ENCODE measurements at places on chromosomes 5 and 9.
A peak's percentile ranks its signal among the peaks of the same experiment; 100 is the strongest.

DNA sequence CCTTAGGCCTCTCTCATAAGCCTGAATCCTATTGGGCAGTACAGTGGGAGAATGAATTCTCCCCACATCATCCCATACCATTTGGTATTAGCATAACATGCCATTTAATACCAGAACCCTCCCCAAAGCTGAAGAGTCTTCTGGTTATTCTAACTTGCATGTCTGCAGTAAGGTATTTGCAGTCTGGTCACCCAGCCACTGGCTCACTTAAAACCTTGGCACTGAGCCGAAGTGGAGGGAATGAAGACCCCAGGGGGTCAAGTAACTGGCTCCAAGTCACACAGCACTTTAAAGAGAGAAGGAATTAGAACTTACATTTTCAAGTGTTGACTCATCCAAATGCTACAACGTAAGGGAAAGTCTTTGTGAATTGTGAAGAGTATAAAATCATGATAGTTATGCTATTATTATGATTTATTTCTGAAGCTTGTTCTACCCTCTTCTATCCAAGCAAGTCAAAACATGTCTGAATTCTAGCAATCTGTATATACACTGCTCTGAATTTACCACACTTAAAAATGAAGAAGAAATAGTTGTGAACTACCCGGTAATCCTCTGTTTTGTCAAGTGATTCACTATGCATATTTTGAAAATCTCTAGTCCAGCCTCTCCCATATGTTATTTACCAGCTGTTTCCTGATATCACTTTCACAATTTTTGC is 28.5 kb downstream of the GLRA1 start:
- DNase-seq: peak; percentile 71

DNA sequence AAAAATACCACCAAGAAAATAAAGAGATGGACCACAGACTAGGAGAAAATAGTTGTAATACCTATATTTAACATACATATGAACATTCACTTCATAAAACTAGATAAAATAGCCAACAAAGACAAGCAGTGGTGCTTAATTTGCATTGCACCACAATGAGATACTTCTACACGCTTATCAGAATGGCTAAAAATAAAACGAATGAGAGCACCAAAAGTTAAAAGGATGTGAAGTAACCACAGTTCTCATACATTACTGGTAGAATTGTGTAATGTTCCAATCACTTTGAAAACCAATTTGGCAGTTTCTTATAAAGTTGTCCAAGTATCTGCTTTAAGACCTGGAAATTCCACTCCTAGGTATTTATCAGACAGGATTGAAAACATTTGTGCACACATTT is 198.9 kb upstream of the SGCD start:
- DNase-seq: no peak

GRCh38 chr9:112971415-112971814 is 40.6 kb downstream of the ZNF883 start:
- DNase-seq: peak; percentile 56

GRCh38 chr9:38129366-38129765 is 60.3 kb upstream of the SHB start:
- DNase-seq: no peak

GRCh38 chr5:38790891-38791290 is 54.9 kb upstream of the OSMR start:
- no peak for DNase-seq

DNA sequence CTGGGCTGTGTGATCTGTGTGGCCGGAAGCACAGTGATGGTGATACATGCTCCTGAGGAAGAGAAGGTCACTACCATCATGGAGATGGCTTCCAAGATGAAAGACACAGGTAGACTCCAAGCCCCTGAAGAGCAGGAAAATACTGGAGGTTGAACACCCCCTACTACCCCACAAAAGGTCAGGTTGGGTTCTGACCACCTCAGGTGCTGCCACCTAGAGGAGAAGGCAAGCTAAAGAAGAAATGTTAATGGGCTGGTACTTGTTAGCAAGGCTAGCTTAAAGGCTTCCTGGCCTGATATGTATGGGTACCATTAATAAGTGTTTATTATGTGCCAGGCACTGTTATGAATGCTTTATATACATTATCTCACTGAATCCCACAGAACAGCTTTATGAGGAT is 11.7 kb downstream of the NIPAL4 start:
- DNase-seq: peak; percentile 70

DNA sequence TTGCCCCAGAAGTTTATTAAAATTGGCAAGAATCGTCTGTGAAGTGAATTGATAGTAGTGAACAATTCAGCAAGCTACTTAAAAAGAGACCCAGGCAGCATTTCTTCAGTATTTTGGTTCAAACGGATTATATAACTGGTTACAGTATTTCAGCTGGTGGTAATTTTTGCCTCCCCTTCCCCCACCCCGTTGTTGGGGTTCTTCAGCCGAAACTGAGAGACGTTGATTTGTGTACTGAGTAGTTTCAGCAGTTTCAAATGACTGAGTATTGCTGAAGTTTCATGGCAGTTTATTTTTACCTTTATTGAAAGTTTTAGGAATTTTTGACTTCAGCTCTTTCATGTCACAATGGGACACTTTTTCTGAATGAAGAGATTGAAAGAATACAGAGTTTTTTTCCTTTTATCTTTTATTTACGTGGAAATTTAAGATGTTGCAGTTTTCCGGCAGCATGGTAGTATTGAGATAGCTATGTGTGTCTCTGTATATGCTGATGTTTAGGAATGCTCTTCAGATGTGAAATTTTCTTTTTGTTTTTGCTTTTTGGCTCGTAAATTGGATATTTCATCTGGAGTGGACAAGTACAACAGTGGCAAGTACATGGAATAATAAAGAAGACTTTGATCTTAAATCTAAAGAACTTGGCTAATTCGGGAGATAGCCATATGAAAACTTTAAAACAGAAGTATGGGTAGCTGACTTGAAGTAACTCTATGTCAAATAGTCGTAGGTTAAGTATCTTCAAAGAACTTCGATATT is 1.9 kb downstream of the GPBP1 start:
- no peak for DNase-seq

GRCh38 chr5:175230299-175230698 is 213.7 kb downstream of the DRD1 start:
- DNase-seq: no peak

GRCh38 chr9:101618698-101619097 is 23.9 kb upstream of the PPP3R2 start:
- DNase-seq: no peak

DNA sequence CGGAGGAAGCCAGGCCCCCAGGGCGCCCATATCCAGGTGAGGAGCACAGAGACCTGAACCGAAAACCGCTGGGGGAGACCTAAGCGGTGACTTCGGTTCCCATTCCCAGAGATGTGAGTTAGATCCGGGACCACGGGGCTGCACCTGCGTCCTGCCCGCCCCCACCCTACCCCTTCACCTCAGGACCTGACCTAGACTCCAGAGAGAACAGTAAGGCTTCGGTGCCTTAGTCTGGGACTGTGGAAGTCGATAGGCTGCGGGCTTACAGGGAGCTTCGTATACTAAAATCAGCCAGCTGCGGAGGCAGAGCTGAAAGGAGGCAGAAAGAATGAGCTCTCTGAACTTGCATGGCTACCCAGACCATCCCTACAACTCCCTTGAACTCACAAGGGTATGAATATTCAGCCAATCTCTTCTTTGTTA is 518 bp upstream of the FAM13B start:
- no peak for DNase-seq

- DNase-seq: no peak
These were observed 115.4 kb upstream of the SLC44A1 start for GRCh38 chr9:105128908-105129600.

DNA sequence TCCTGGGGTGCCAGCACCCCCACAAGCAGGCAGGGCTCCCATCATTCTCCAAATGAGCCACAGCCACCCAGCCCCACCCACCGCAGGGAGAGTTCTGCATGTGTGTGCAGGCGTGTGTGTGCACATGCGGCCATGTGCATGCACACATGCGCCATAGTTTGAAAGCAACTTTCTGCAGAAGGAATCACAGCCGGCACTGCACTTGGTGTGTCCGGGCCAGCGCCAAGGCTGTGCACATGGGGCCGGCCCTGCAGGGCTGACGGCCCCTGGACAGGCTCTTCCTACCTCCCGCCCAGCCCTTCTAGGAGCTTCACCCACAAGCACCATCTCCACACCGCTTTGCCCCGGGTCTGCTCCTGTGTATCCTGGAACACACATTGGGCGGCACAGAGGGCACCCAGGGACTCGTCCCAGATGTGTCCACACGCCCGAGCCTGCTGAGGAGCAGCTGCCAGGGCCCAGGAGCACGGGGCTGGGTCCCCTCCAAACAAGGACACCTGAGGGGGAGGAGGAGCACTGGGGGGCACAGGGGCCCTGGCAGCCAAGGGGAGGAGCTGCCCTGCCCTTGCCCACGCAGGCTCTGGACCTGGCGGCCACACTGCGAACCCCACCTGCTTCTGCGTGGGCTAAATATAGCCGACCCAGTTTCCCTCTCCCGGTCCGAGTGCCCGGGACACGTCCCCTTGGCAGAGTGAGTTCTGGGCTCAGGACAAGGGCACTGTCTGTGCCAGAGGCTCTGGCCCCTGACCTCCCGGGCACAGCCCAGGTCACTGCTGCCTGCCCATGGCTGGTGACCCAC is 19.1 kb downstream of the TPPP start:
- DNase-seq: no peak

DNA sequence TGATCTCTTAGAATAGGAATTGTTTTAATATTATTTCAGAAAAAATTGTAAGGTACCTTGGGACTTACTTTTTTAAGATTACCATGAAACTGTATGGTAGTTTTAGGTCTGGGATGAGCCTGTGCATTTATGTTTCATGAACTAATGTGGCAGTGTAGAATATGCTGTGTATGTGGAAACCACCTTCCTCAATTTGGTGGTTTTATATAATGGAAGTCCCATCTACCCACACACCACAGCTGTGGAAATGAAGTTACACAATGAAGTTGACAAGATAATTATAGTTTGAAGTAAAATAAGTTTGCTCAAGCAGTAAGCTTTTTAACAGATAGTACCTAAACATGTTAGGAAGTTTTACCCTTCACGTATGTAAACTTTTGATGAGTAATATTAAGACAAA is 24.4 kb downstream of the WDR36 start:
- DNase-seq: no peak

- DNase-seq: peak; percentile 58
These were observed at the start of gene ANKRD55 for GRCh38 chr5:56233230-56233629. ANKRD55 (minus strand) TSS chr5:56233330; CDS start chr5:56232913, 417 bp downstream.

DNA sequence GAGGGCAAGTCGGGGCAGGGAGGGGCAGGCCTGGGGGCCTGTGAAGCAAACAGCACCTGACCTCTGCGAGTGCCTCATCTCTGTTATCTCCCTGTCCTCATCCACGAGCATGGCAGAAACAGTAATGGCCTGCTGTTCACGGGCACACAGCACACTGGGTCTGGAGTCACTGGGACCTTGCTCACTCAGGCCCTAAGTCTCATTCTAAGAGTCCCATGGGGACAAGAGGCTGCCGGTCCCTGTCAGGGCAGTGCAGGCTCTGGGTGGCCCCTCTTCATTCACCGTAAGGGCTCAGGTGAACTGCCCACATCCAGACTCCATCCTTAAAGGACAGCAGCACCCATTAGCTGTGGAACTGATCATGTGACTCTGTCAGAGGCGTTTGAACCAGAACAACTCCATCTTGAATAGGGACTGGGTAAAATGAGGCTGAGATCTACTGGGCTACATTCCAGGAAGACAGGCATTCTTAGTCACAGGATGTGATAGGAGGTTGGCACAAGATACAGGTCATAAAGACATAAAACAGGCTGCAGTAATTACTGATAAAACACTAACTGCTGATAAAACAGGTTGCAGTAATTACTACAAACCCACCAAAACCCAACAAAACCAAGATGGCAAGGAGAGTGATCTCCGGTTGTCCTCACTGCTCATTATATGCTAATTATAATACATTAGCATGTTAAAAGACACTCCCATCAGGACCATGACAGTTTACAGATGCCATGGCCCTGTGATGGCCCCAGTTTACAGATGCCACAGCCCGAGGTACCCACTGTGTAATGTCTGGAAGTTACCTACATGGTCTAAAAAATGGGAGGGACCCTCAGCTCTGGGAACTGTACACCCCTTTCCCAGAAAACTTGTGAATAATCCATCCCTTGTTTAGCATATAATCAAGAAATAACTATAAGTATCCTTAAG is 28.7 kb downstream of the BICD2 start:
- peak; percentile 53 for DNase-seq

DNA sequence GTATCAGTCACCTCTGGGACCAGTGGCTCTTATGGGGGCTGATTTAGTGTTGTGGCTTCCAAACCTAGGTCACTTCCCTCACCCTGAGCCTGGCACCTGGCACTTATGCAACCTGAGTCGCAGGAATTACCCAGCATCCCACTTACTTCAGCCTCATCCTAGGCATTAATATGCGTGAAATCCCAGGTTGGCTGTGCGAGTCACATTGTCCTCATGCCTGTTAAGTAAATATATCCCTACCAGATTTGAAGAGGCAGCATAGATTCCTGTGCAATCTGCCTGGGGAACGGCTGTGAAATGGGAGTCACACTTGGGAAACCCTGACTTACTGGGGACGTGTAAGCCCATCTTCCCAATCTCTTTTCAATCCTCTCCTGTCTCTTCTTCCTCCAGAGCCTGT is 42.7 kb upstream of the AKNA start:
- DNase-seq: no peak

GRCh38 chr9:4339357-4339756 is 39.5 kb upstream of the GLIS3 start:
- peak; percentile 77 for DNase-seq

GRCh38 chr5:134517553-134517952 is 7.9 kb upstream of the JADE2 start:
- DNase-seq: no peak

GRCh38 chr5:138560971-138561370 is 14.2 kb downstream of the HSPA9 start:
- no peak for DNase-seq

DNA sequence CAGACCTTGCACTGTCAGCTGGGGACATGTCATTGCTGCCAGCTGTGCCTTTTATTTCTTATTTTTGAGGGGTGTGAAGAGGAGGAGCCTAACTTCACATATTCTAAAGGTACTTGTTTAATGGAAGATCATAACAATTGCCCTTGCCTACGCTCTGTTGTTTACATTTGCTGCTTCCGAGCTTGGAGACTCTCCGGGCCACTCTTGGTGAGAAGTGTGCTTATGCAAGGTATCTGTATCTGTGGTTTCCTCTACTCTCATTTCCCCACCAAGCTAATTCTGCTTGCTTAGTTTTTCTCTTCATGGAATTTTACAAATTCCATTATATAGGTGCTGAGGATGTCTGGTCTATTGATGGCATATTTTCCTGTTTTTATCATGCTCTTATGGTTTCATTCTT is 105.3 kb downstream of the RASGRF2 start:
- DNase-seq: no peak

GRCh38 chr9:96567203-96567700 is 52.4 kb downstream of the CDC14B start:
- peak; percentile 83 for DNase-seq

DNA sequence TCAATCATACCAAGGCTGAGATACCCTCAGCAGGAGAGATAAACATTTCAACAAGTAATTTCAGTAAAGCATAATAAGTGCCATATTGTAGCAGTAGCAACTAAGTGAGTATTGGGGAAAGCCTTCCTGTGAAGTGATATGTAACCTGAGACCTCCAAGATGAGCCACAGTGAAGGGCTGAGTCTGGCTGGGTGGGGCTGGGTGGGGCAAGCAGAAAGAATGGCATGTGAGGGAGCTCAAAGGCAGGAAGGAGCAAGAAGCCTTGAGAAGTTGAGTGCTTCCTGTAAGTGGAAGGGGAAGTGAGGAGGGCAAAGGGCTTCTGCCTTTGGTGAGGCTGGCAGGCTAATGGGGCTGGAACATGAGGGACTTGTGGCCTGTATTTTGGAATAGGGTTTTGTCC is 19.7 kb upstream of the ASTN2 start:
- peak; percentile 81 for DNase-seq

Data from islet precursor cell (in vitro differentiated cells).